Fibroblast of the aortic adventitia (primary cell): ENCODE measurements at places on chromosomes 1 and 21. TPM values are rescaled to one million over a fixed set of nuclear protein-coding genes. Genes with fewer than 3 reads are reported as not detected.

KRTAP13-2 gene
- total RNA-seq, result not detected in 2 replicates

LIPI gene
- total RNA-seq, result not detected in 2 replicates

MROH7 gene
- 0.27 TPM in 1 of 2 replicates, not detected in the other for total RNA-seq

DNAJC28 gene
- 2.7 and 3.7 TPM in 2 replicates for total RNA-seq

CCDC190 gene
- 0.16 and 4.6 TPM in 2 replicates for total RNA-seq

OR6N1 gene
- total RNA-seq, result 0.16 TPM in 1 of 2 replicates, not detected in the other

TCHHL1 gene
- not detected in 2 replicates for total RNA-seq

TEX38 gene
- not detected in 2 replicates for total RNA-seq

AMIGO1 gene
- 0.54 and 2.5 TPM in 2 replicates for total RNA-seq

DYNLT5 gene
- 1.4 TPM in 1 of 2 replicates, not detected in the other for total RNA-seq

BTG2 gene
- total RNA-seq, result 16.7 and 18.2 TPM in 2 replicates

PTPRC gene
- total RNA-seq, result 0.09 TPM in 1 of 2 replicates, not detected in the other

AMPD1 gene
- total RNA-seq, result not detected in 2 replicates

TFF2 gene
- total RNA-seq, result not detected in 2 replicates

AADACL4 gene
- not detected in 2 replicates for total RNA-seq

KCNK2 gene
- total RNA-seq, result 33.0 and 64.3 TPM in 2 replicates

GJA9 gene
- total RNA-seq, result 0.09 TPM in 1 of 2 replicates, not detected in the other

GCSAML gene
- total RNA-seq, result not detected in 2 replicates

CRNN gene
- total RNA-seq, result not detected in 2 replicates

GBP6 gene
- total RNA-seq, result not detected in 2 replicates

VWA5B1 gene
- total RNA-seq, result not detected in 2 replicates

LGR6 gene
- total RNA-seq, result not detected in 2 replicates

KDM1A gene
- 60.3 and 104 TPM in 2 replicates for total RNA-seq

PKNOX1 gene
- total RNA-seq, result 11.2 and 12.7 TPM in 2 replicates

AXDND1 gene
- 0.25 and 0.36 TPM in 2 replicates for total RNA-seq

TGFB2 gene
- 0.82 and 13.5 TPM in 2 replicates for total RNA-seq

MYBPH gene
- total RNA-seq, result 0.08 TPM in 1 of 2 replicates, not detected in the other

SPRR2G gene
- total RNA-seq, result not detected in 2 replicates

INAVA gene
- total RNA-seq, result not detected in 2 replicates

LORICRIN gene
- total RNA-seq, result not detected in 2 replicates

MPZL1 gene
- 66.6 and 112 TPM in 2 replicates for total RNA-seq

CFHR2 gene
- total RNA-seq, result not detected in 2 replicates

SPRR3 gene
- not detected in 2 replicates for total RNA-seq

SLC44A3 gene
- total RNA-seq, result 1.6 and 2.9 TPM in 2 replicates

FAM131C gene
- 0.08 and 0.63 TPM in 2 replicates for total RNA-seq

PRR9 gene
- not detected in 2 replicates for total RNA-seq

CD247 gene
- 0.16 and 0.18 TPM in 2 replicates for total RNA-seq

VCAM1 gene
- 0.63 and 24.8 TPM in 2 replicates for total RNA-seq

C1QB gene
- not detected in 2 replicates for total RNA-seq

SLC35E2B gene
- total RNA-seq, result 37.6 and 54.8 TPM in 2 replicates

CHRM3 gene
- total RNA-seq, result 0.09 TPM in 1 of 2 replicates, not detected in the other

ZNF281 gene
- total RNA-seq, result 7.0 and 29.7 TPM in 2 replicates

GJC2 gene
- 2.0 and 2.6 TPM in 2 replicates for total RNA-seq

ORC1 gene
- total RNA-seq, result 0.49 and 12.6 TPM in 2 replicates

RGSL1 gene
- not detected in 2 replicates for total RNA-seq

FNBP1L gene
- total RNA-seq, result 15.0 and 22.9 TPM in 2 replicates

WNT9A gene
- 0.41 and 0.99 TPM in 2 replicates for total RNA-seq

KCNE2 gene
- total RNA-seq, result not detected in 2 replicates

GREM2 gene
- 2.0 and 26.8 TPM in 2 replicates for total RNA-seq

NUAK2 gene
- 0.74 and 2.9 TPM in 2 replicates for total RNA-seq

SH2D2A gene
- total RNA-seq, result not detected in 2 replicates

TRNP1 gene
- total RNA-seq, result 11.6 and 19.1 TPM in 2 replicates

WDR26 gene
- total RNA-seq, result 57.7 and 88.6 TPM in 2 replicates

OR10Z1 gene
- total RNA-seq, result not detected in 2 replicates
